ENCODE measurements at places on chromosomes 6 and 20.

GRCh38 chr6:72205500-72205899 lies 319.1 kb downstream of the RIMS1 start:
- no peak for DNase-seq

DNA sequence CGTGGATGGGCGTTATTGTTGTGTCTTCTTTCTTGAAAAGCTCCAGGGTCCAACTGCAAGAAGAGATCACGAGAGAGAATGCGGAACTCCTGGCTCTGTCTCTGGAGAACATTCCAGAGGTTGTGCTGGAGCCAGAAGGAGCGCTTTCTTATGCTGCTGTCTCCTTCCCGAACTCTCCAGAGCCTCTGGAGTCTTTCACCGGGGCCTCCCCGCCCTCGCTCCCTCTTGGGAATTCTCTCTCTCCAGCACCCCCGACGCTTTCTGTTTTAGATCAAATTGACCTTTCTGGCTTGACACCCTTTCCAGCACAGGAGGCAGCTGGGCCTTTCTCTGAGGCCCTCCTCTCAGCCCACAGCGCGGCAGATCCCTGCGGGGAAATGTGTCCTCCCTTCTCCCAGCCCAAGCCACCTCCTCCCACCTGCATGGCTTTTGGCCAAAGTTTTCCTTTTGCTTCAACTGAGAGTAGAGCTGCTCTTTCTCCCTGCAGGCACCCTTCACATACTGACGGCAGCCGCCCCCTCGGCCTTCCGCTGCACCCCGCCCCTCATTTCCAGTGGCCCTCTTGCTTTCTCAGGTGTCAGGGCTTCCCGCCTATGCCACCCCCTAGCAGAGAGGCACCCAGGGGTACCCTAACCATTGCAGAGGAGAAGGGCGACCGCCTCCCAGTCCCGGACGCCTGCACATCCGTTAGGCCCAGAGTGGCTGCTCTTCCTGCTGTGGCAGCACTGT lies 6.6 kb upstream of the CCR6 start:
- DNase-seq: no peak

DNA sequence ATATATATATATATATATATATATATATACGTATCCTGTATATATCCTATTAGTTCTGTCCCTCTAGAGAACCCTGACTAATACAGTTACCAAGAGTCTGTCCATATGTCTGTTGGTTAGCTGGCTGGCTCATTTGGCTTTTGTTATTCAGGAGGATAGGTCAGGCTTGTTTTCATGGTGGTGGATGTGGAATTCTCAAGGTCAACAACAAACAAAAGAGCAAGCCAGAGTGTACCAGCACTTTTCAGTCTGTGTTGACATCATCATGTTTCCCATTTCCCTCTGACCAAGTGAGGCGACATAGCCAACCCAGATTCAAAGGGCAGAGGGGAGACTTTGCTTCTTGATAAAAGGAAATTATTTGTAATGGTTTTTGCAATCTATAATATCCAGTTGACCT lies 88.5 kb upstream of the PTCHD4 start:
- DNase-seq: no peak

DNA sequence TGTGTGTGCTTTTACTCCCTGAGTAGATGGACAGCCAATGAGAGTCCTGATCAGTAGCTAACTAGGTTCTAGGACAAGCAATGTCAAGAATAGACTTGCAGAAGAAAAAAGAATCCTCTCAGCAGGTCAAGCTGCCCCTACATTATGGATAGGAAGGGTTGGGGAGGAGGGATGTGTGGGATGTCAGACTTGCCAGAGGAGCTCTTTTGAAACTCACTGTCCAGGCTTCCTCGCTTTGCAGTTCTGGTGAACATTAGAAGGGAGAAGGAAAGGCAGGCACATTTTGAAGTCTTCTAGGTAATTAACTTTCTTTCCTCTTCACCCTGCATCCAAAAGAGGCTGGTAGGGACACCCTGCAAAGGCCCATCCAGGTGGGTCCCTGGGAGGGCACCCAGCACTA lies 48.7 kb downstream of the SYNE1 start:
- no peak for DNase-seq

DNA sequence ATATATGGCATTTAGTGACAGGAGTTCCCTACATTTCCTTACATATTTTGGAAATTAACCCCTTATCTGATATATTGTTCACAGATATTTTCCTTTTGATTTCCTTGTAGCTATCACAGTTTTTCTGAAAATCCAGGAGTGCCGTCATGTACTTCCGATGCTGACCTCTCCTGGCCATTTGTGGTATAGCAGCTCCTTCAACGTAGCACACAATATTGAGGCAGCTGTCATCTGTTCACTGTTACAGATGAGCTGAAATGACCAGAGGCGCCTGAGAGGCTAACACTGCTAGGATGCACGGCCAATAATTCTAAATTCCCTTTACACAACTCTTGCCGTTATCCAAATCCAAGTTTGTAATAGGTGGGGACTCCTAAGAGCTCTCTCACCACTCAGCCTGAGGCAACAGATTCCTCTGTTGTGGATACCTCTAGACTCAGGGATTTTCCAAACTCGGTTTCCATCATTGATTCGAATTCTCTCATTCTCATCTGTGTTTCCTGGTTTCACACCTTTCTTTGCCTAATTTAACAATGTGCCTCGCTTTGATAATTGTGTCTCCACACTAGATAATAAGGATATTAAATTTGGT lies 53.0 kb downstream of the MMUT start:
- DNase-seq: no peak

GRCh38 chr6:143513410-143513809 lies 1.9 kb upstream of the FUCA2 start:
- no peak for DNase-seq

DNA sequence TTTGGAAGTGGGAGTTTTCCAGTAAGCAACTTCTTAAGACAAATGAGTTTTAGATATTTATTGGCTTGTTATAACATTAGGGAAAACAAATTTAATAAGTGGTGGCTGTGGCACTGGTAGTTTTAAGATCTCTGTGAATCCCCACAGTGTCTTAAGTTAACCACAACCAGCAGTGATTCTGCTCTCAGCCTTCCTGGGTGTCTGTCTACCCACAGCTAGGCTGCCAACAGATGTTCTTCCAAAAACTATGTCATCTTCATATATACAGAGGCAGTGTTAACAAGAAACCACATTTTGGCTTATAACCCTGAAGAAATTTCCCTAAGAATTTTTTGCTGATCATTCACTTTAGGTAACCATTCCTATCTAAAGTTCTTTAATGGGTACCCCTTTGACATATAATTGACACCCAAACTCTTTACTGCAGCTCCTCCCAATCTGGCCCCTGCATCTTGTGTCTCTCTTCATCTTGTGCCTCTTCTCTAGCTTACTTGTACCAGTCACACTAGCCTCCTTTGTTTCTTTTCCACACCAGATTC lies 52.7 kb downstream of the TOP1 start:
- no peak for DNase-seq

- no peak for DNase-seq
Observed at GRCh38 chr20:22371843-22372242, 212.5 kb downstream of the FOXA2 start.

DNA sequence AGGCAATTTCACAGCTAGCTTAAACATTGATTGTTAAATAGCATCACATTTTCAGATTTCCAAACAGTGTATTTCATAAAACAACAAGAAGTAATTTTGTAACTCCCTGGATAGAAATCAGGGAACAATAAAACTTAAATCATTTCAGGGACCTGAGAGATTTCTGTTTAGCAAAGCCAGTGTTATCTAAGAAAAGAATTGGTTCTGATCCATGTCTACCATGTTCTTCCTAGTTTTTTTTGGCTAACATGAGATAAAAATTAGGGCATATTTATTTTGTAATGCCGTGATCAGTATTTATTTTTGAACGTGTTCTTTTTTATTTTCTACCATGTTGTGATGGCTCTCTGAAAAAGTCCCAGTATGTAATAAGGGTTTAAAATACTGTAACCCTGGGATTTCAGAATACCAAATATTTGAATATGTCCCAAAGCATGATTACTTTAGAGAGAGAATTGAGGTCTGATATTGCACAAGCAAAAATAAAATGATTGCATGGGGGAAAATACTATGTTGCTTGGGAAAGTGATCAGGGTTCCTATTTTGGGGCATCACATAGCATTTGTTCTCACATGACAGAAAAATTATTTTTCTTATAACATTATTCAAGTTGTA lies 188.7 kb upstream of the CEP162 start:
- DNase-seq: no peak

GRCh38 chr20:62984666-62985443 lies 21.9 kb downstream of the BHLHE23 start:
- no peak for DNase-seq

- no peak for DNase-seq
Observed at GRCh38 chr6:149149653-149150052, 167.9 kb upstream of the TAB2 start.

DNA sequence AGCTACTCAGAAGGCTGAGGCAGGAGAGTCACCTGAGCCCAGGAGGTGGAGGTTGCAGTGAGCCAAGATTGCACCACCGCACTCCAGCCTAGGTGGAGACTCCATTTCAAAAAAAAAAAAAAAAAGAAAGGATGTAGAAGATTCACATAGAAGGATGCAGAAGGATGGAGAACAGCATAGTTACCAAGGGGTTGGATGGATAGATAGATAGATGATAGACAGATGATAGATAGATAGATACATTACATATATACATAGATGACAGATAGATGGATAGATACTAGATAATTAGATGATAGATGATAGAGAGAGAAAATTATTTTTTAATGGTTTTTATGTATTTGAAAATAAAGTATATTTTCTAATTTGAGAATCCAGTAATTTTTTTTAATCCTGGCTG lies 160.7 kb upstream of the ARID1B start:
- no peak for DNase-seq

DNA sequence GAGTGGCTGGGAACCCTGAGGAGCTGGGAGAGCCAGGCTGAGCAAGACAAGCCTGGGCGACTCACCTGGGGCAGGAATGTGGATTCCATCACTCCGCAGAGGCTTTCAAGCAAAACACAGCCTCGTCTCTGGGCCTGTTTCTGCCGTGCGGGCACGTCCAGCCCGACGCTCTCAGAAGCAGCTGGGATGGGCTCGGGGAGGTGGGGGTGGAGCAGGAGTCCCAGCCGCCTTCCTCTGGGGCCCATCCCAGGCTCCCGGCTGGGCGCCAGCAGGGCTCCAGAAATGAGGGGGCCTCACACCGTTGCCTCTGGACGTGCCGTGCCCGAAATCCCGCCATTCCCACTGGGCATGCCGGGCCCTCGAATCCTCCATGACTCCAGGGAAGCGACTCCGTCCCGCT lies 8.7 kb upstream of the RPS21 start:
- no peak for DNase-seq

All from heart right ventricle (tissue), 16 donors.